ENCODE measurements at places on chromosomes 7 and 10.

- no peak for DNase-seq
Measured at GRCh38 chr7:22252016-22252415, 104.9 kb downstream of the RAPGEF5 start.

DNA sequence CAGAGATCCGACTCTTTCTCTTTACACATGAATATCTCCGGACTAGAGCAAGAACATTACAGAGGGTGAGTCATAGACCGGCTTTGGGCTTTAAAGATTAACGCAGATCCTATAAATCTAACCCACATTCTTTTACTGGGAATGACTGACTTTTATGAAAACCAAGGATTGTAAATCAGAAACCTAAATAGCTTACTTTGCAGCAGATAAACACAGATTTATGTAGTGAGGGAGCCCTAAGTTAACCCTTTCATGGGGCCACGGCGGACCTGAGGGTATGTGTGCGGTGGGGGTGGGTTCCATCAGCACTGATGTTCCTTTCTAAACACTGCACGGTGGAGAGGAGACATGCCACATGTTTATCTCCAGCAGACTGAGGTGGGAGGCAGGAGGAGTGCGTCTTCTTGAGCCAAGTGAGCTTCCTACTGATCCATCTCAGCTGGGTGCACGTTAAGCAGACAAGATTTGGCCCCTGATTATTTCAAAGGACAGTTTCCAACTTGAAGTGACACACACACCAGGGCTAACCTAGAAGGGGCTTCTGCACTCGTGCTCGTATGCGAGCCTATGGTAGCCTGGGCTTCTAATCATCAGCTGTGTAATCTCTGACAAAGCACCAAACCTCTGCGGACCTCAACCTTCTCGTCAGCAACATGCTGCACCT lies 127.6 kb downstream of the WDR11 start:
- DNase-seq = no peak

DNA sequence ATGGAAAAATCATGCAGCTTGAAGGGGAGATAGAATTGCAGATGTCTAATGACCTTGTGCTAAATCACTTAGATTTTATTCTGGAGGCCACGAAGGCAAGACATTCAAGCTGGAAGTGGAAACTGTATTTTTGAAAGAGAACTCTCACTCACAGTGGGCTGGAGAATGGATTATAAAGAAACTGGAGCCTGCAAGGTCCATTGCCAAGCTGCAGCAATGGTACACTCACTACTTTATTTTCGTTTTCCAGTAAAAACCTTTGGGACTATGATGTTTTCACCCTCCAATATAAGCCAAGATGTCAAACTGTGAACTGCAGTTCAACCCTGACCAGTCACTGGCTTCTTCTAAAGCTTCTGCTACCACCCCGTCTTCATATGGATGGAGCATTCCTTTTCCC lies 62.0 kb downstream of the SKIDA1 start:
- no peak for DNase-seq

DNA sequence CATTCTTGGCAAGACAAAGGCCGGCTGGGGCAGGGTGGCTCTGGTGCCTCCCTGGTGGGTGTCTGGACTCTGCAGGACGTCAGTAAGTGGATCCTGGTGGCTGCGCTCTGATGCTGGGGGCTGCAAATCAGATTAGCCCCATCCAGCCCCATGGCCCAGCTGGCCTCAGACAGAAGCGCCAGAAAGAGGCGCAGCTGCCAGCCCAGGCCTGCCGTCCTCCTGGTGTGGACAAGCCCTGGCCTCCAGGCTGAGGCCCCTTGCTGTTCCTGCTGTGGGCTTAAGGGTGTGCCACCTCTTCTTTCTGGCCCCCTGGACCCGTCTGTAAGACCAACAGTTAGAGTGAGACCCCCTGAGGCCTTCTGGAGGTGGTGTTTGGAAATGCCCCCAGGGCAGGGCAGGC lies 5.9 kb upstream of the LFNG start:
- DNase-seq = no peak

DNA sequence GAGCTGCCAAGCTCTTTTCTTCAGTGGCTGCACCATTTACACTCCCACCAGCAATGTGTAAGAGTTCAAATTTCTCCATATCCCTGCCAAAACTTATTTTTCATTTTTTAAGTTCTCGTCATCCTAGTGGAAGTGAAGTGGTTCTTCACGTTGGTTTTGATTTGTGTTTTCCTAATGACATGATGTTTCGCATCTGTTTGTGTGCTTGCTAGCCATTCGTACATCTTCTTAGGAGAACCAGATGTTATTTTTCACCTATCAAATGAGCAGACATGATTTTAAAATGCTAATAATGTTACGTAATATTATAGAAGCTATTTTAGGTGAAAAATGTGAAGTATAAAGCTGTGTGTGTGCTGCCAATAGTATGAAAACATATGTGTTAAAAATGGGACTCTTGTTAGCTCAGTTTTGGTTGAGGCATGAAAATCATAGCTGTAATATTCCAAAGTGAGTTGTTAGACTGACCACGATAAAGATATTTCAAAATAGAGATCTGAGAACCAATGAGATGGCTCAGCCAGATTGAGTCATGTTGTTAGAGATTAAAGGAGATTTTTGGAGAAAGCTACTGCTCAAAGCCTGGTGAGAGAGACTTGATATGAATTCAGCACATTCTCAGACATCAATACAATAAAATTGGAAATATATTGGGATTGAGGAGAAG lies 25.9 kb upstream of the GALNT11 start:
- no peak for DNase-seq

DNA sequence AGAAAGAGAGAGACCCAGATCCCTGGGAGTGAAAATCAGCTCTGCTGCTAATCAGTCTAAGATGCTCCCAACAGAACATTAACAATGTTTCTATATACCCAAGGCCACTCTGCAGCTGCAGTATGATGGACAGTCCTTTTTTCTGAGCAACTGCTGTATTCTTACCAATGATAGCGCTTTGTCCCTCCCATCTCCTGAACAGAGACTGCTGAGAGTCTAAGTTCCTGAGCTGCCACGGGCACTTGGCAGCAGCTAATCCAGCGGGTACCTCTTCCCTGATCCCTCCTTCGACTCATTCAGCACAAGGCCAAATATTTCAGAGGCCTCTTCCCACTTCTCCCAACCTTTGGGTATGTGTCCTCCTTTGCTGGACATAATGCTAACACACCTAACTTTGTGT lies 7.7 kb downstream of the CPVL start:
- DNase-seq = no peak

Data from activated T-cell treated with anti-CD3 and anti-CD28 coated beads, Interleukin-2, amount 50 U/mL, for 1 hour (primary cell).